ENCODE measurements at places on chromosomes 16 and 17.

GRCh38 chr16:9476744-9477143, 385.3 kb downstream of the HAPSTR1 start:
- no peak for DNase-seq

DNA sequence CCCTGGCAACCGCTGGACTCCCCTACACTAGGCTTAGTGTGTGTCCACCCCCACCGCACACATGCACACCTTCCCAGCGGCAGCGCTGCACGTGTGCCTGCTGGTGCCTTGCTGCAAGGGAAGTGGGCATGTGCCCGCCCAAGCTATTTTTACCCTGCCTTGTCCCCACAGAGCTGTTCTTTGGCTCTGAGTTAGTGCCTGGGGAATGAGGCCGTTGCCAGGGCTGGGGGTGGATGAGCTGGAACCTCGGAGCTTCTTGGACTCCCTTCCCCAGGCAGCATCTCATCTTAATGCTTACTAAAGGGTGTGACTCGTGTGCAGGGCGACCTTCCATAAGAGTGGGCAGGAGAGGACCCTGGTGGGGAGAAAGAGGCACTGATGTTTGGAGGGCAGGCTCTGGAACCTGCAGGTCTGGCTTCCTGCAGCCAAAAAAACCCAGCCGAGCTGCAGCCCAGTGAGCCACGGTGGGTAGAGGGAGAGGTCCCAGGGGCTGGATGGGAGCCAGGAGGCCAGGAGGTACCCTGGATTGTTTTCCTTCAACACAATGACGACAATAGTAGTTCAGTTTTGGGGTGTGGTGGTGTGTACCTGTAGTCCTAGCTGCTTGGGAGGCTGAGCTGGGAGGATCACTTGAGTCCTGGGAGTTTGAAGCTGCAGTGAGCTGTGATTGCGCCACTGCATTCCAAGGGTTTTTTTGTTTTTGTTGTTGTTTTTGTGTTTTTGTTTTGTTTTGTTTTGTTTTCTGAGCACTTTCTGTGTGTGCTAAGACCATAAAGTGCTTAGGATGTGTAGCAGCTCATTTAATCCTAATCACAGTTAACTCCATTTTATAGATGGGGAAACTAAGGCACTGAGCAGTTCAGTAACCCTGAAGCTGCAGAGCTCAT, 119.1 kb downstream of the RAB11FIP4 start:
- no peak for DNase-seq

GRCh38 chr17:10172241-10172741, 26.1 kb downstream of the GAS7 start:
- no peak for DNase-seq

GRCh38 chr16:68659412-68660358, 14.6 kb downstream of the CDH3 start:
- DNase-seq: no peak

DNA sequence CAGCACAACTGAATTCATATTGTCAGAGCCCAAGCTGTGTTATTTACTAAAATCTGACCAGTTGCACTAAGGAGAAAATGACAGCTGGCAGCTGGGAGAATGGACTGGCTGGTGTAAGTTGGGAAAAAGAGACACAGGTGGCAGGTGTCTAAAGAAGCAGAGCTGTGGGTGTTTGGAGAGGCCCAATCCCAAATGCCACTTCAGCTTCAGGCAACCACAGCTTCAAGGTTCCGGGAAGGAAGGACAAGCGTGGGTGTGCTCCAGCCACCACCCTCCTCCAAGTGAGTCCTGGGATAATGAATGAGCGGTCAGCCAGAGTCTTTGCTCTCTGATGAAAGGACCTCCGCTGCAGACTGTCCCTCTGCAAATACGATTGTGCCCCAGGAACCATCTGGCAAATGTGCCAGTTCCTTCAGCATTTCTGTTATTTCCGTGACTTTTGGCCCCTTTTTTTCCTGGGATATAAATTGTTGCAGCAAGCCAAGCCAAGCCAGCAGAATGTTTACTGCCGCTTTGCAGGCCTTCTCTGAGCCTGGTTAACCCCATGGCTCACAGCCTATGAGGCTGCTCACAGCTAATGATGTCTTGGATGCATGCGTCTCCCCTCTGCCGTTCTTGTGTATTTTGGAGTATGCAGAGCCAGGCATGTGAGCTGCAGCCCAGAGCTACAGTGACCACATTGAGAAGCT, 9.5 kb upstream of the RHBDL3 start:
- no peak for DNase-seq

DNA sequence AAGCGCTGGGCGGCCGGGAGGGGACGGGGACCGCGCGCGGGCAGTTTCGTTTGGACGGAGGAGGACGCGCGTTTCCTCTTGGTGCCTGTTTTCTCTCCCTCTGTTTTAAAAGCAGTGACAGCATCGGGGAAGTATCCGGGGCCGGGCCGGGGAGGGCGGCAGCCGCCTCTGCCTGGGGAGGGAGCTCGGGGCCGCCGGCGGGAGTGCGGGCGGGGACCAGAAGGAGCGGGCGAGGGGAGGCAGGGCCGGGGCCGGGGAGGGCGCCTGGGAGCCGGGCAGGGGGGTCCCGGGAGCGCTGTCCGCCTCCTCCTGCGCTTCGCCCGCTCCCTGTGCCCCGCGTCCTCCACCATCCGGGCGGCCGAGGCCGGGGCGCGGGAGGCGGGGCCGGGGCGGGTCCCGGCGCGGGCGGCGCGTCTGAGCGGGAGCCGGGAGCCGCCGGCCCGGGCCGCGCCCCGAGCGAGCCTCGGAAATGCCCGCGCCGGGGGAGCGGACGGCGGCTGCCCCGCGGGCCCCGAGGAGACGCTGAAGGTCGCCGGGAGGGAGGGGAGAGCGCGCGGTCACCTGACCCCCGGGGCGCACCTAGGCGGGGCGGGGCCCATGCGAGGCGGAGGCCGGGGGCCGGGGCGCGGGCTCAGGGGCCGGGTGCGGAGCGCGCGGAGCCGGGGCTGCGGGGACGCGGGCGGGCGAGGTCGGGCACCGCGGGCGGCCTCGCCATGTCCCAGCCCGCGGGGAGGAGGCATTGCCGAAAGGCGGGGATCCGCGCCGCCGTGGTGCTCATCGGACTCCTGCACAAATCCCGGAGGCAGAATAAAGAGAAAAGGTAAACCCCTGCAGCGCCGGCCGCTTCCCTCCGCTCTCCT, 57.3 kb downstream of the RAP1GAP2 start:
- DNase-seq: no peak

GRCh38 chr16:84940670-84941551, 70.4 kb downstream of the ZDHHC7 start:
- peak; percentile 33 for DNase-seq

DNA sequence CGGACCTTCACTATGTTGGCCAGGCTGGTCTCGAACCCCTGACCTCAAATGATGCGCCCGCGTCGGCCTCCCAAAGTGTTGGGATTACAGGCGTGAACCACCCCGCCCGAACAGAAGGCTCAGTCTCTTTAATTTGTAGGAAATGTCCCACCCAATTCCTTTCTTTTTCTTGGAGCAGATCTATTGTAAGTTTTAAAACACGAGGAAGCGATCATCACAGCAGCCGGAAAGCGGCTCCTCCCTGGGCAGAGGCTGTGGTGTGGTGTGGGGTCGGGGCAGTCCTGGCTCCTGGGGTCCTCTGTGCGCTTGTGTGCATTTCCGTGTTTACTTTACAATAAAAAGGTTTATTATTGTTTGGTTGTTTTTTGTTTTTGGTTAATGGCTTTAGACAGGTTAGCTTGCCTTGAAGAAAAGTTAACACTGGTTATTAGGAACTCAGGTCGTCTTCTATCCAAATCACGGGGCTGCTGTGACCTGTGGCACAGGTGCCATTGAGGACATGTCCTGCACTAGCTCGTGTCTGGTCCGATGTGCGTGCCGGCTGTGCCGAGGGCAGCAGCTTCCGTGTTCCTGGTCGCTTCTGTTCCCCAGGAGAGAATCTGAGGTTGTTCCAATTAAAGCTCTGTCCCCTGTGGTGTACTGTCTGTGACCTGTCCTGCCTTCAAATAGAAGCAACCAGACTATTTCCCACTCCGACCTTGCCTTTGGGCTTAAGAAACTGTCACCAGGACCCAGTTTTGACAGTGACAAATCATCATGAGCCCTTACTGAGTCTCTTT, 83.1 kb downstream of the SEC14L1 start:
- no peak for DNase-seq

DNA sequence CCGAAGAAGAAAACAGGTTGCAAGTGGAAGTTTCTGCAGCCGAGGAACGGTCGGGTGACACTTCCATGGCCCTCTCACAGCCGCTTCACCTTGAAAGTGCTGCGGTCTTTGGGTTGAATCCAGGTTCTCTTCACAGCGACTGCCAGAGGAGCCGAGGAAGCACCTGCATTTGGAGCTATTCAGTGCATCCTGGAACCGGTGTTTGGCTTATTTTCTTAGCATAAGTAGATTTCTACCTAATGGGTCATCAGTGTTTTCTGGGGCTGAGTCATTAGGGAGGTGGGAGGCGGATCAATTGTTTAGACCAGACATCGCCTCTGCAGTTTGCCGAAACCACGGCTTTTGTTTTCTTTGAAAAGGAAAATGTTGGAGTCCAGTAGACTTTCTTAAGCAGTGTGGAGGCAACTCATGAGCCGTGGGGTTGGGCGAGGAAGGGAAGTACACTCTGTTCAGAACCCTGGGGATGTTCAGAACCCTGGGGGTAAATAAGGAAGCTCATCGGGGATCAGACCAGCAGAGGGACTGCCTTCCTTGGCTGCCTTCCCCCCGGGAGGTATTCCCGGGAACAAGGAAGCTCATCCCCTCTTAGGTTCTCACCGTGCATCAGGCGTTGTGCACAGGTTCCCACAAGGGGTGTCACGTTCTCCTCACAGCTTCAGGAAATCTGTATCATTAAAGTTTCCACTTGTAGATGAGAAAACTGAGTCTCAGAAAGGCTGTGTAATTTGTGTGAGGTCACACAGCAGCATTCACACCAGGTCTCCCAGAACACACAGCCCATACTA, 361.5 kb downstream of the SNX29 start:
- no peak for DNase-seq

GRCh38 chr17:37833237-37833859, 88.5 kb upstream of the HNF1B start:
- DNase-seq: no peak

GRCh38 chr16:81449899-81450608, 5.4 kb downstream of the CMIP start:
- DNase-seq: no peak

DNA sequence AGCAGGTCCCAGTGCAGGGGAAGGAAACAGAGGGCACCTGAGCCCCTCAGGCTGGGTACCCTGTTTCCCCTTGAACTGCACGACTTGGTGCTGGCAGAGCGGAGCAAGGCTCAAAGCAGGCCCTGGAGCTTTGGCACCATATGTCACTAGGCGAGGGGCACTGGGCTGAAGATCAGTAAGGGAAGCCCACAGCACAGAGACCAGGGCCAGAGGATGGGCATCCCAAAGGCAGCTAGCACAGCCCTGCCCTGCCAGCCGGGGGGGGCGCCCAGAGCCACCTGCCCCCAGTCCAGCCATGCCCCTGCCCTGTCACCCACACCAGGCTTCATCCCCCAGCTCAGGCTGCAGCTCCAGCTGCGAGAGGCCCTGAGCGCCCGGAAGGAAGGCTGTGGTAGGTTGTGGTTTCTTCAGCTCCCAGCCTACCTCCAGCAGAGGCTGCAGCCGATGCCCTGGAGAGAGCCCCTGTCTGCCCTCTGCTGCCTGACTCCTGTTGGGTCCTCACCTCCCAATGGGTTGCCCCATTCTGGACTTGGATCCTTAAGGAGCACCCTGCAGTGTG, 10.9 kb downstream of the NHERF1 start:
- no peak for DNase-seq

DNA sequence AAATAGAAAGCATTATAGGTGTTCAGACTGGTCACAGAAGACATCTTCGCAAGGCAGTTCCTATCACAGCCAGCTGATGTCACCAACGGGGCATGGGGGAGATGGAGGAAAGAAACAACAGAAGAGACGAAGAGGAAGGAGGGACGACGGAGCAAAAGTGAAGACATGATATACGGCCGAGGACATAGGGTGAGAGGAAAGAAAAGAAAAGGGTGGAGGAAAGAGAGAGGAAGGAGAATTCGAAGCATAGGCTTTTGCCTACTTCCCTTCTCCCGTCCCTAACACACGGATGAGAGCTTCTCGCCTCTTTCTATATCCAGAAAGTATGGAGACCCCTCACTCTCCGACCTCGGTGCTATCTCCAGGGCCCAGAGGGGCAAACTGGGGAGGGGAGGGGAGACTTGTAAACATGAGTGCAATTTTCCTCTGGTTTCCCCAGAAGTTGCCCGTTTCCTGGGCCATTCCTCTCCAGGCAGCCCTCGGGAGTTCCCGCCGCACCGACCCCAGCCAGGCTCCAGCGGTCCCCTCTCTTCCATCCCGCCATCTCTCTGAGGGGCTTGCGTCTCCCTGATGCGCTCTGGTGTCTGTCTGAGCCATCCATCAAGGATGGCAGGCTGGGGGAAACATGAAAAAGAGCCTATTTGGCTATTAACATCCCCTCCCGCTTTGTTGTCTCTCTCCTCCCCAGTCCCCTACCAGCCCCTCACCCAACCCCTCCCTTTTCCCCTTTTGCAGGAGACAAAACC, 26.0 kb downstream of the COPZ2 start:
- no peak for DNase-seq

GRCh38 chr17:19873346-19873745, 5.6 kb upstream of the ULK2 start:
- no peak for DNase-seq

- no peak for DNase-seq
Observed at GRCh38 chr17:12257176-12257575, 236.5 kb downstream of the MAP2K4 start.

DNA sequence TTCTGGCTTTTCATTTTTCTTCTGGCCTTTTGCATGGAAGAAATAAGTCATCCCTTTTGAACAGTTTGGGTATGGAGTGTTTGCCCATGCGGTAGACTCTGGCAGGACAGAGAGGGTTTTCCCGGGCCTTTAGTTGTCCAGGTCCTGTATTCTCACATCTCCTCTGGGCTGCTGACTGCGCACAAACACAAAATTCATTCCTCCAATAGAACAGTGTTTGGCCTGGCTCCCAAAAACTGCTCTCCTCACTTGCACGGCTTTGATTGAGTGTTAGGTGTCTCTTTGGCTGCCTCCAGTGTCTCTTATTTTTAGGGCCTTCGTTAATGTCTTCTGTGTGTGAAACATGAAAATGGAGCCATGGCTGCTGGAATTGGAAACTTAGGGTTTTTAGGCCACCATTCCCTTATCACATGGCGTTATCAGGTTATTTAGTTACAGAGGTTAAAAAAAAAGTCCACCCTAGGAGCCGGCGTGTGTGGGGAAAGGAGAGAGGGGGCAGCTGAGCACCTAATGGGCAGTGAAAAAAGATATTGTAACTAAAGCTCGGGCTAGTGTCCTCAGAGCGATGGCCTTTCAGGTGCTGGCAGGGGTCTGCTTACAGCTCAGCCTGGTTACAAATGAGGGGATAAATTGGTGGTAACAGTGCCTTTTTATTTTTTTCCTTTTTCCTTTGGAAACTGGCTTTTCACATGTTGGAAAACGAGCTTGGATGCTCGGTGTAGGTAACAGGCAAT, 47.3 kb downstream of the PRKCA start:
- DNase-seq: no peak

GRCh38 chr17:21532763-21533385, 156.7 kb downstream of the KCNJ12 start:
- no peak for DNase-seq

GRCh38 chr16:84840687-84841627, 21.2 kb downstream of the CRISPLD2 start:
- DNase-seq: no peak

GRCh38 chr17:55632893-55633292, 89.8 kb downstream of the TMEM100 start:
- no peak for DNase-seq

Data from fibroblast of the conjunctiva (primary cell).